ENCODE measurements at places on chromosomes 3 and 15. TPM values are rescaled to one million over a fixed set of nuclear protein-coding genes. Genes with fewer than 3 reads are reported as not detected.

GRCh38 chr15:55526559-55527036 lies 18.6 kb upstream of the DNAAF4 start:
- no peak for DNase-seq
- H3K36me3 ChIP-seq = no peaks in the 10 kb centered on the region
- no peak overlapping the region for H3K4me3 ChIP-seq
- H3K27me3 ChIP-seq = no peaks in the 10 kb centered on the region
- H3K27ac ChIP-seq = no peak overlapping the region
- H3K4me1 ChIP-seq = no peaks in the 10 kb centered on the region

DNA sequence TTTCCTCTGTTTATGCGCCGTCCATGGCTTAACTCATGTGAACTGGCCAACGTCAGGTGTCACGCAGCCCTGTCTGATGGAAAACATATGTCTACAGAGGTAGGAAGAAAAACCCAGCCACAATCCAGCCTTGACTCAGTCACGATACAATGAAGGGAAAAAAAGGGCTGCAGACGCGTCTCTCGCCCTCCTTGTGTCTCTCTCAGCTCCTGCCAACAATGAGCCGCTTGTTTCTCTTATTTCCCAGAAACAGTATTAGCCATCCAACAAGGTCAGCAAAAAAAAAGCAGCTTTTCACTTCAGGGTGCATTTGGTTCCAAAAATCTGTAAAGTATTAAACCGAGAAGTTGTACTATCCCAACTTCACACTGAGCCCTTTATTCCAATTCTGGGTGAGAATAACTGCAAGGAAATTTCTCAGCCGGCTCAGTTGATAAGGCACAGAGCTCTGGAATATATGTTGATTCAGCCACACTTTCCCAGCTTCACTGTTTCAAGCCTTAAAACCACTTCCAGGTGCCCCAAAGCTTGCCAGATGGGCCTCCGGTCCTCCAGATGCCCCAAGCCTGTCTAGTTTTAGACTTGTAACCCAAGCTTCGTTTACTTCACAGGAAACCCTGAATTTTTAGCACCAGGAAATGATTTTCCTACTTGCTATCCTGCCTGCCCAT lies 79.4 kb downstream of the TM4SF4 start:
- H3K27ac ChIP-seq = peak overlapping the region; percentile 31
- no peaks in the 10 kb centered on the region for H3K36me3 ChIP-seq
- H3K4me3 ChIP-seq = no peak overlapping the region
- peaks cover 47% of the 10 kb centered on the region for H3K4me1 ChIP-seq
- DNase-seq = peak; percentile 91

GRCh38 chr15:39131609-39132008 lies 449.3 kb upstream of the THBS1 start:
- no peak overlapping the region for H3K4me3 ChIP-seq
- peaks cover 18% of the 10 kb centered on the region for H3K4me1 ChIP-seq
- no peaks in the 10 kb centered on the region for H3K27me3 ChIP-seq
- H3K36me3 ChIP-seq = no peaks in the 10 kb centered on the region
- H3K27ac ChIP-seq = no peak overlapping the region

The CPNE4 gene
- total RNA-seq = 3.2 TPM

The CASR gene
- not detected for total RNA-seq

- no peak for DNase-seq
- no peaks in the 10 kb centered on the region for H3K4me1 ChIP-seq
- H3K27ac ChIP-seq = no peak overlapping the region
- no peaks in the 10 kb centered on the region for H3K27me3 ChIP-seq
- H3K4me3 ChIP-seq = no peak overlapping the region
Measured at GRCh38 chr3:151579571-151580270, 118.9 kb upstream of the IGSF10 start.

- H3K4me1 ChIP-seq = no peaks in the 10 kb centered on the region
- H3K27me3 ChIP-seq = no peaks in the 10 kb centered on the region
- DNase-seq = peak; percentile 42
Measured at GRCh38 chr3:179750720-179751328, 98.0 kb downstream of the USP13 start.

The LTK gene
- 1.5 TPM for total RNA-seq

- H3K4me3 ChIP-seq = no peak overlapping the region
- H3K4me1 ChIP-seq = no peaks in the 10 kb centered on the region
- H3K27ac ChIP-seq = no peak overlapping the region
- no peak for DNase-seq
- H3K36me3 ChIP-seq = no peaks in the 10 kb centered on the region
- no peaks in the 10 kb centered on the region for H3K27me3 ChIP-seq
Measured at GRCh38 chr3:70090322-70090913, 90.9 kb downstream of the SAMMSON start.

The SLC33A1 gene
- total RNA-seq = 27.0 TPM

DNA sequence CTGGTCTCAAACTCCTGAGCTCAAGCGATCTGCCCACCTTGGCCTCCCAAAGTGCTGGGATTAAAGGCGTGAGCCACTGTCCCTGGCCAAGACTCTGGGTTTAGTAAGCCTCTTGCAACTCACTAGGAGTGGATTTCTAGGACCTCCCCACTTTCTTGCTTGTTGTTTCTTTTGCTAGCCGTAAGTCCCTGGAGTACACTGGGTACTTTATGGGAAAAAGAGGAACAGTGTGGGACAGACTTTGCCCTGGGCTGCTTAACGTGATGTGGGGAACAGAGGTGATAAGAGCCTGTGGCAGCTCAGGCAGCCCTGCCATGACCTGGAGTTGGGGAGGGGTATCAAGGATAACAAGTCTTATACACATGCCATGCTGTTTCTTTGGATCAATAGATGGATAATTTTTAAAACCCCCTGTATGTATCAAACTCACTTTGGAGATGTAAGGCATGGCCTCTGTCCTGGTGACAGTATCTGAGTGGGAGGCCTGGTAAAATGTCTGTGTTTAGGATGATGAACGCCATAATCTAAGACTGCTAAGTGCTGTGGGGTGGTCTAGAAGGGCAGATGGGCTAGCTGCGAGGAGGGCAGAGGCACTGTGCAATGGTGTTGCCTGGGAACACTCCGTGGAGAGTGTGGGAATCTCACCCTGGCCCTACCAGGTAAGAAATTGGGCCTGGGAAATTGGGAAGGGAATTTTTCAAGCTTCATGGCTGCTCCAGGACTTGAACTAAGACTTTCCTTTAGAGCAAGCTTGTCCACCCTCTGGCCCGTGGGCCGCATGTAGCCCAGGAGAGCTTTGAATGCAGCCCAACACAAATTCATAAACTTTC lies 54.8 kb downstream of the SMAD3 start:
- no peak overlapping the region for H3K4me3 ChIP-seq
- no peaks in the 10 kb centered on the region for H3K27me3 ChIP-seq
- no peak for DNase-seq
- no peaks in the 10 kb centered on the region for H3K36me3 ChIP-seq
- H3K27ac ChIP-seq = peak overlapping the region; percentile 87

The ECE2 gene
- total RNA-seq = 1.7 TPM

- peak overlapping the region; percentile 6 for H3K27ac ChIP-seq
- H3K4me3 ChIP-seq = no peak overlapping the region
- no peak for DNase-seq
- H3K36me3 ChIP-seq = no peaks in the 10 kb centered on the region
- H3K27me3 ChIP-seq = no peaks in the 10 kb centered on the region
- H3K4me1 ChIP-seq = peaks cover 17% of the 10 kb centered on the region
Measured at GRCh38 chr3:119346076-119346496, 51.9 kb downstream of the ARHGAP31 start.

The AADACL2 gene
- 0.49 TPM for total RNA-seq

The GOLGA6L9 gene
- 9.3 TPM for total RNA-seq

DNA sequence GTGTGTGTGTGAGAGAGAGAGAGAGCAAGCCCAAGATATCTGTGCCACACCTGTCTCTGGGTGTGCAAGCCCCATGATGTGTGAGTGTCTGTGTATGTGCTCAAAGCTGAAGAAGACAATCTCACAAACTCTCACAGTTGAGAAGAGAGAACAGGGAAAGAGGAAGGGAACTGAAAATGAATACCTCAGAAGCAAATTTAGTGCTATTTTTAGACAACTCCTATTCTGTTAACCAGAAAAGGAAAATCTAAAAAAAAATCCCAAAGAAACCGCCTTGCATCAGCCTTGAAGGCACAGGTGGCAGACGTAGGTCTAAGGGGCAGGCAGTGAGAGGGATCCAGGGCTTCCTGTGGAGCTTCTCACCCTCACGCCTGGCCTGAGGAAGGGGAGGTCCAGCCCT lies 47.8 kb downstream of the ATP2B2 start:
- H3K27ac ChIP-seq = no peak overlapping the region
- H3K4me1 ChIP-seq = no peaks in the 10 kb centered on the region
- no peaks in the 10 kb centered on the region for H3K27me3 ChIP-seq
- DNase-seq = no peak
- H3K4me3 ChIP-seq = no peak overlapping the region
- no peaks in the 10 kb centered on the region for H3K36me3 ChIP-seq

DNA sequence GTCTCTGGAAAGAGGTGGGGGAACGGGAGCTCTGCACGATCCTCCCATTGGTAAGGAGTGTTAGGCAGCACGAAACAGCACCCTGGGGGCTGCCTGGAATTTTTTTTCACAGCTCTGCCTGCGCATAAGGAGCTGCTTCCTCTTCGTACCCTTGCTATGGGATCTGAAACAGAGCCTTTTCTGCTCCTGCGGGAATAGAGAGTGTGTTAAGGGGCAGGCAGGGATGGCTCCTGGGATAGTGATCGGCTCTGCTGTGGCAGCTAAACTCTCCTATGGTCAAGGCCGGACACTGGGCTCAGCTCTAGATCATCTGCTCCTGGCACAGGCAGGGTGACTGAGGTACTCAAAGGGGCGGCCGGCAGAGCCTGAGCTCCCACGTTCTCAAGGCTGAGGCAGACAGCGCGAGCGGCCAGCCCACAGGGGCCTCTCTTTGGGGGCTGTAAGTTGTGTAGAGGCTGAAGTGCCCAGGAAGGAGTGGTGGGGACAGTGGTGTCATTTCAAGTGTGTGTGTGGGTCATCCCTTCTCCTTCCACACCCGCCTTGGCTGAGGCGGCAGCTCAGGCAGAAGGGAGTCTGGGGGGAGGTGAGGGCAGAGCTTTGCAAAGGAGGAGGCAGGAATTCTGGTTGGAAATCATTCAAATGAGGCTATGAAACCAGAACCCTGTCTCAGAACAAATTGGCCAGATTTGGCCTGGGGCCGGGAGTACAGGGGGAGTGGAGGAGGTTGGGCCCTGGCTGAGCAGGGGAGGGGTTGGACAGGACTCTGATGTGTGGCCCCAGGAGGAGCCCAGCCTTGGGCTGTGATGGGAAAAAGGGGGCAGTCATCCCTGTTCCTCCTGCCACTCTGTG lies 31.0 kb downstream of the EPHB3 start:
- H3K4me3 ChIP-seq = no peak overlapping the region
- H3K27me3 ChIP-seq = no peaks in the 10 kb centered on the region
- peaks cover 27% of the 10 kb centered on the region for H3K4me1 ChIP-seq

- H3K27ac ChIP-seq = no peak overlapping the region
- H3K4me1 ChIP-seq = no peaks in the 10 kb centered on the region
- H3K4me3 ChIP-seq = no peak overlapping the region
- no peak for DNase-seq
- no peaks in the 10 kb centered on the region for H3K36me3 ChIP-seq
Measured at GRCh38 chr3:167146911-167147310, 233.2 kb downstream of the ZBBX start.

The TUSC7 gene
- total RNA-seq = not detected
